ENCODE measurements at places on chromosomes 13 and 19.
A peak's percentile ranks its signal among the peaks of the same experiment; 100 is the strongest.

GRCh38 chr13:26978081-26978860, 193.3 kb downstream of the USP12 start:
- DNase-seq: no peak

DNA sequence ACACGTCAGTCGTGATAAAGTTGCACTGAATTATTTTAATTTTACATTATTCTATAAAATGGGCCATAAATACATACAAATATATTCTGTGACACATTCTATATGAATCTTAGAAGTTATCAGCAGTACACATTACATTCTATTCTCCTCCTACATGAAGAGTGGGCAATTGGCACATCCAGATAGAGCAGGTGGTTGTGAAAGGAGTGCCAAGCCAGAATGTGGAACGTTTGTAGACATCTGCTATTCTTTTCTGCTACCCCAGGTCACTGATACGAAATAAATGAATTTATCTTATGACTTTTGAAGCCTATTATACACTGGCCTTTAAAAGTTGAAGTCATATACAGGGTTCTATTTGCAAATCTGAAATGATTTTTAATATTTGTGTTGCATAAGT, 373.2 kb downstream of the PCDH17 start:
- DNase-seq: no peak

DNA sequence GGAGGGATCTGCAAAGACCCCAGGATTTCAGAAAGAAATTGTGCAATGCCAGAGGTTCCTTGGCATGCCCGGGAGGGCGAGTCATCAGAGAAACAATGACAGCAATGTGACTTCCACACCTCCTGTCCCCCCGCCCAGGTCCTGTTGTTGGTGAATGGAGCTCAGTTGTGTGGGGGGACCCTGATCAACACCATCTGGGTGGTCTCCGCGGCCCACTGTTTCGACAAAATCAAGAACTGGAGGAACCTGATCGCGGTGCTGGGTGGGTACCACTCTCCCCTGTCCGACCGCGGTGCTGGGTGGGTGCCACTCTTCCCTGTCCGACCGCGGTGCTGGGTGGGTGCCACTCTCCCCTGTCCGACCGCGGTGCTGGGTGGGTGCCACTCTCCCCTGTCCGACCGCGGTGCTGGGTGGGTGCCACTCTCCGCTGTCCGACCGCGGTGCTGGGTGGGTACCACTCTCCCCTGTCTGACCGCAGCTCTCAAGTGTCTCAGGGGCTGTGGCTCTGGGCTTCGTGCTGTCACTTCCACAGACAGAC, 5.2 kb upstream of the F10 start:
- DNase-seq: no peak

DNA sequence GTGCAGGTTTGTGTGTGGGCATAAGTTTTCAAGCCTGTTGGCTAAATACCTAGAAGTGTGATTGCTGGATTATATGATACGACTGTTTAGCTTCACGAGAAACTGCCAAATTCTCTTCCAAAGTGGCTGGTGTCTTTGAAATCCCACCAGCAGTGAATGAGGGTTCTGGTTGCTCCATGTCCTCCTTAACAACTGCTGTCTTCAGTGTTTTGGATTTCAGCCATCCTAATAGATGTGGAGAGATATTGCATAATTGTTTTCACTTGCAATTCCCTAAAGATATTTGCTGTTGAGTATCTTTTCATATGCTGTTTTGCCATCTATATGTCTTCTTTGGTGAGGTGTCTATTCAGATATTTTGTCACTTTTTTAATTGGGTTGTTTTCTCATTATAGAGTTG, 390.5 kb downstream of the ZNF536 start:
- no peak for DNase-seq

- DNase-seq: no peak
These were observed 5.1 kb downstream of the CBARP start for GRCh38 chr19:1232652-1233072.

DNA sequence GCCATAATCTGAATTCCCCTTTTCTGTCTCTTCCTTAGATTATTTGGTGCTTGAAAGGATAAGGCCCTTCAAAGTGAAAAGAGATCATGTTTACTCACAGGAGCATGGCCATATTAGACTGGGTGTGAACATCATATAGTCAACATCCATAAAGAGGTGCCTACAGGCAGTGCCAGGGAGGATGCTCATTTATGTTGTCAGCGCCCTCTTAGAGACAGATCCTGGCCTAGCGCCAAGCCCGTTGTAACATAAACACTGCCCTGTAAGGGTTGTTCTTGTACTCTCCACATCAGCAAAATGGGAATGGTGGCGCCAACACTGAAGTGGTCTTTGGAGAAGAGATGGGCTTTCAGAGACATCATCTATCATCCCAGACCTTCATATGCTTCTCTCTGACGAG, 16.1 kb downstream of the PCDH8 start:
- DNase-seq: no peak

GRCh38 chr13:47457626-47458025, 543.4 kb downstream of the SUCLA2 start:
- no peak for DNase-seq

DNA sequence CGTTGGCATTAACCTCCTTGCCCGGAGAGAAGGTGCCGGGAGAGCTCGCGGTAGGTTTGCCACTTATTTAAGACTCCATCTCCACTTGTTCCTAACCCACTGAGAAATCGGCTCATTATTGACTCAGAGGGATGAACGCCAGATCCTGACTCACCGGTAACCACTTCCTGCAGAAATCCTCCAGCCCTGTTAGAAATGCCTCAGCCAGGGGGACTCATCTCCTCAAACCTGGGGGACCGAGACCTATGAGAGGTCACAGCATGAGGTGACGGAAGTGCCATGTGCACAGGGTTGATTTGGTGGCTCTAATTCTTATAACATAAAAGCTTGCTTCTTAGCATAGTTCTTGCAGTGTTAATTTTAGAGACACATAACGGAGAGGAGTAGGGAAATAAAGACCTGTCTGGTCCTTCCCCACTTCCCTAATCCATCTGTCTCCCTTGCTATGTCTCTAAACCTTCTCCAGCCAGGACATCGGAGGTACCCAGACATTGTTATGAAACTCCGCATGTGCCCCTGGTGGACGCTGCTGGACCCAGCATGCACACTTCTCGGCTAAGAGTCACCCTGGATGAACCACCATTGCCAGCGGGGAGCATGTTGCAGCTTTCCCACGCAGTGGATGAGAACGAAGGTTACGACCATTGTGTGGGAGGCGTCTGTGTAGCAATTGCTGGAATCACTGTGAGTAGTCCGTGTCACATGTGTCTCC, 158.9 kb downstream of the EFNB2 start:
- DNase-seq: no peak

DNA sequence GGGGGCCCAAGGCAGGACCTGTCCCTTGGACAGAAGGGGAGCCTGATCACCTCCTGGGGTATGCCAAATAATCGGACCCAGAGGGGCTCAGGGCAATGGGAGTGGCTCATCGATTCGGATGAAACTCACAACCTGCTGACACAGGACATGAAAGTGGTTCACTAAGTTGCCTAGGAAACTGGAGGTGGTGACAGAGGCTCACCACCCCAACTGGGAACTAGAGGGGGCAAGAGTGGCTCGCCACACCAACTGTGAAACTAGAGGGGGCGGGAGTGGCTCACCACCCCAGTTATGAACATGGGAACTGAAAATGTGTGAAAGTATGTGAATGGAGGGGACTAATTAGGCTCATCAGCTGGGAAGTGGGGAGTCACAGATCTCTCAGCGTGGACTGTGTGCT, 46.3 kb upstream of the ZNF737 start:
- no peak for DNase-seq

- no peak for DNase-seq
These were observed 360 bp downstream of the DDX39A start for GRCh38 chr19:14418856-14419105.

GRCh38 chr19:18648973-18649315, 12.1 kb downstream of the KLHL26 start:
- DNase-seq: no peak

DNA sequence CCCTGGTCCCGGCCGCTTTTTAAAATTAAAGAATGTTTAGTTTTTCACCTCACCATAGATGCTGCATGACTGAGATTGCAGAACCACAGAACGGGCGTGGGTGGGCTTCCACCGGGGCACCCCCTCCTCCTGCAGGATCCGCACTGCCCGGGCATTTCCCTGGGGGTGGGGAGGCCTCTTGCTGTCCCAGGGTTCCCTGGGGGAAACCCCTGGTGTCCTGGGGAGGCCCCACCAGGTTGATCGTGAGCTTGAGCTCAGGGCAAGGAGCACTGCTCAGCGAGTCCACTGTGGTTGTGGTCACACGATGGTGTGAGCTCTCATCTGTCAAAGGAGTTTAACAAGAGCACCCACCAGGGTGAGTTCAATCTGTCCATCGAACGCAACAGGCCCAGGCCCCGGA, 11.4 kb upstream of the TCF3 start:
- no peak for DNase-seq

DNA sequence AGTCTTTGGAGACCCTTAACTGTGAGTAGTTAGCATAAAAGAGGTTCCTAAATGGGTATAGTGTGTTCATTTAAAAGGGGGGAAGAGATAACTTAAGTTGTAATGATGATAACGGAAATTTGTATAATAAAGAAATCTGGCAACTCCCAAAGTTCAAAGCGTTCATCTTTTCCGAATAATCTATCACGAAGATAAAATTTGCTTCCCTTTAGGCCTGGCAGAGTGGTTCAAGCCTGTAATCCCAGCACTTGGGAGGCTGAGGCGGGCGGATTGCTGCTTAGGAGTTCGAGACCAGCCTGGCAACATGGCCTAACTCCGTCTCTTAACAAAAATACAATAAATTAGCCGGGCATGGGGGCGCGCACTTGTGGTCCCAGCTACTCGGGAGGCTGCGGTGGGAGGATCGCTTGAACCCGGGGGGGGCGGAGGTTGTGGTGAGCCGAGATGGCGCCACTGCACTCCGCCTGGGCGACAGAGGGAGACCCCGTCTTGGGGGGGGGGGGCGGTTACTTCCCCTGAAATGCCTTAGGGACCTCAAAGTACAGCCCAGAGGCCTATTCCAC, 934 bp downstream of the N4BP2L2 start:
- peak; percentile 2 for DNase-seq

DNA sequence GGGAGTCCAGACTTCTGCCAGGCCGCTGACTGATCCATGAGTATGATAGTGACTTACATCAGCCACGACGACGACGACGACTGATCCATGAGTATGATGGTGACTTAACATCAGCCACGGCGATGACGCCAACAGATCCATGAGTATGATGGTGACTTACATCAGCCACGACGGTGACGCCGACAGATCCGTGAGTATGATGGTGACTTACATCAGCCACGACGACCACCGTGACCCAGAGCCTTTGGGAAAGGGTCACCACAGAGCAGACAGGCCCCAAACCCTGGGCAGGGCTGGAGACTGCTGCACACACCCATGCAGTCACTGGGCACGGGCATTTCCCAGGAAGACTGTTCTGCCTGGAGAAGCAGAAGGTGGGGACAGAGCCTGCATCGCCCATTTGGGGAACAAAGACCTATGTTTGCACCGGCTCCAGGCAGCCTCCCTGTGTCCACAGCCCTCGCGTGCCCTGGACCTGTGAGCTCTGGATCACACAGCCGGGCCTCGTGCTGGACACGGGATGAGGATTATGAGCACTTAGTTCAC, 130.9 kb upstream of the SPACA7 start:
- DNase-seq: no peak

DNA sequence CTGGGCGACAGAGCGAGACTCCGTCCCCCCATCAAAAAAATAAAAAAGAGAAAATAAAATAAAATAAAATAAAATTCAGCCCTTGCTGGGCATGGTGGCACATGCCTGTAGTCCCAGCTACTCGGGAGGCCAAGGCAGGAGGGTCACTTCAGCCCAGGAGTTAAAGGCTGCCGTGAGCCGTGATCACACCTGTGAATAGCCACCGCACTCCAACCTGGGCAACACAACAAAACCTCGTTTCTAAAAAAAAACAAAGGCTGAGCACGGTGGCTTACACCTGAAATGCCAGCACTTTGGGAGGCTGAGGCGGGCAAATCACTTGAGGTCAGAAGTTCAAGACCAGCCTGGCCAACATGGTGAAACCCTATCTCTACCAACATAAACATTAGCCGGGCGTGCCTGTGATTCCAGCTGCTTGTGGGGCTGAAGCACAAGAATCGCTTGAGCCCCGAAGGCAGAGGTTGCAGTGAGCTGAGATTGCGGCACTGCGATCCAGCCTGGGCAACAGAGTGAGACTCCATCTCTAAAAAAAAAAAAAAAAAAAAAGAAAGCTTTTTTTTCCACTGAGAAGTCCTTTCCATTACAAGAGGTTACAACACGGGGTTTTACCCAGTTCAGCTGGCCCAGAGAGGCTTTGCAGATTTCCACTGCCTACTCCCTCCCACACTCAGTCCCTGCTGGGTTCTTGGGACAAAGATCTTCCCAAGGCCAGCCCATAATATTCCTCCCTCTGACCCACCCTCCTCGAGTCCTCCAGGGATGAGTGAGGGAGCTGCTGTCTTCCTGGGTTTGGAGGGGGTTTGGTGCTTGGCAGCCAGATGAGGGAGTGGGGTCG, 6.4 kb downstream of the ANGPTL4 start:
- no peak for DNase-seq

GRCh38 chr19:32566246-32566830, 14.7 kb upstream of the PDCD5 start:
- DNase-seq: no peak

DNA sequence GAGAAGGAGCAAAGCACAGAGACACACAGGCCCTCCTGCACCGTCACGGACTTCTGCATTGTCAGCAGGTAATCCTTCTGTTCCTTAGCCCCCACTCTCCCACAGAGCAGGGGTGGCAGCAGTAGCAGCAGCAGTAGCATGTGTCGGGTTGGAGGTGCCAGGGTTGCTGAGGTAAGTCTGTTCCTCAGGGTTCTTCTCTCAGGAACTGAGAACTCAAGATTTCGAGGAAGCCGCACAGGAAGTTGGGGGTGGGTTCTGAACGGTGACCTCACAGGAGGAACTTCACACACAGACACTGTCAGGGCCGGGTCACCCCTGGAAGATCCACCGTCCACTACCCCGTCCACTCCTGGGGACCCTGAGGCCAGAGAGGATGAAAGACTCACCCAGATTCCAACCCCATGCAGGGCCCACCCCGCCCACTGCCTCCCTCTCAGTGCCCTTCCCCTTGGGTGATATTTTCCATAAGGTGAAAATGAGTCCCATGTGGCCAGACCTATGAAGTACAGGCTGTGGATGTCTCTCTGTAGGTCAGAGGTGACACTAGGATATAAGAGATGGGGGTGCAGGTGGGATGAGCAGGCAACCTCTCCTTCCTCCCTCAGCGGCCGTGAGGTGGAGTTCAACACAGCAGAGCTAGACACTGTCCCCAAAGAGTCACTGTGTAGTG, at the start of gene SIGLEC12:
TSS of gene SIGLEC12 (minus strand) at position 207 of the 670 bp plus-strand sequence. CDS start at position 140, 67 bp downstream.
- no peak for DNase-seq

- no peak for DNase-seq
These were observed 589 bp downstream of the ZBTB45 start for GRCh38 chr19:58519087-58519354.
